ENCODE measurements at places on chromosomes 4 and X.

- peak; percentile 77 for DNase-seq
These were observed 118.0 kb downstream of the SLC4A4 start for GRCh38 chr4:71456841-71457240.

GRCh38 chr4:128718768-128719167 is 90.7 kb upstream of the JADE1 start:
- peak; percentile 63 for DNase-seq

DNA sequence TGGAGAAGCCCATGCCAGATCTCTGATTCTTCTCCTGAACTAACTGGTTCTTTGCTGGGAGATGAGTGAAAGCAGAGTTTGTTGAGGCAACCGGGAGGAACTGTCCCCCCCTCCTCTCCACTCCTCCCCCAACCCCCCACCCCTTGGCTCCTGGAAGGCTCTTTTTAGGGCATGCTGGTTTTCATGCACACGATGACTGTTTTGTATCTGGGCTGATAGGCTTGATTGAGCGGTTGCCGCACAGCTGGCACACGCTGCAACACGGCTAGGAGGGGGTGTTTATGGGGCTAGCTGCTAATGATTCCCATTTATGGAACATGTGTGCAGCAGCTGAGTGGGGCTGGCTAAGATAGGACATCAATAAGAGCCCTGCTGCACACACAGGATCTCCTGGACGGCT is 137.2 kb downstream of the SMIM20 start:
- DNase-seq: no peak

DNA sequence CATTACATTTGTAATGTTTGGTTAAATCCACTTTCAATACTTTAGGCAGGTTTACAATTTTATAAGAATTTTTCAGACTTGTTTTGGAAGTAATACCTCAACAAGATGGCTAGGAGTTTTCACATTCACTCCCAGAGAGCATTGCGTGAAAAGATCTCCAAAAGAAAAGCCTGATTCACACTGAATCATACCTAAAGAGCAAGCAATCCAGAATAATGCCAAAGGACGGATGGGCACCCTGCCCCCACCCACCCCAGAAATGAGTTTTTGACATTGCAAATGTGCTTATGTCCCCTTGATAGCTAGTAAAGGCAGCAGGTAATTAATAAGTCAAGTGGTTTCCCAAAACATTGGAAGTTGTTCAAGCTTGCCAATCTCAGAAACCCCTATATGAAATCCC is 557.7 kb upstream of the TENM3 start:
- DNase-seq: peak; percentile 63

DNA sequence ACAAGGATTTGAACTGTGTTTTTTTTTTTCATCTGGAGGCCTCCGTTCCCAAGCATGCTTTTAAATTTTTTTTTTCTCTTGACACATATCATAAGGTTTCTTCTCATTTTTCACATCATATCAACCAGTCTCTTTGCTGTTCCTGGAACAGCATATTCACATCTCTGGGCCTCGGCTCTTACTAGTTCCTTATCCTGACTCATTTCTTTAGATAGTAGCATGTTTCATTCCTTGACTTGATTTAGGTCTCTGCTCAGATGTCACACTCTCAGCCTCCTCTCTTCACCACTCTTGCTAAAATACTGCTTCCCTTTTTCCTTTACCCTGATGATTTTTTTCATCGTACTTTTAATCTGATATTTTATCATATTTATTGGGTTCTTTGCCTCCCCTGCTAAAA is 976.4 kb upstream of the FTHL17 start:
- DNase-seq: no peak

DNA sequence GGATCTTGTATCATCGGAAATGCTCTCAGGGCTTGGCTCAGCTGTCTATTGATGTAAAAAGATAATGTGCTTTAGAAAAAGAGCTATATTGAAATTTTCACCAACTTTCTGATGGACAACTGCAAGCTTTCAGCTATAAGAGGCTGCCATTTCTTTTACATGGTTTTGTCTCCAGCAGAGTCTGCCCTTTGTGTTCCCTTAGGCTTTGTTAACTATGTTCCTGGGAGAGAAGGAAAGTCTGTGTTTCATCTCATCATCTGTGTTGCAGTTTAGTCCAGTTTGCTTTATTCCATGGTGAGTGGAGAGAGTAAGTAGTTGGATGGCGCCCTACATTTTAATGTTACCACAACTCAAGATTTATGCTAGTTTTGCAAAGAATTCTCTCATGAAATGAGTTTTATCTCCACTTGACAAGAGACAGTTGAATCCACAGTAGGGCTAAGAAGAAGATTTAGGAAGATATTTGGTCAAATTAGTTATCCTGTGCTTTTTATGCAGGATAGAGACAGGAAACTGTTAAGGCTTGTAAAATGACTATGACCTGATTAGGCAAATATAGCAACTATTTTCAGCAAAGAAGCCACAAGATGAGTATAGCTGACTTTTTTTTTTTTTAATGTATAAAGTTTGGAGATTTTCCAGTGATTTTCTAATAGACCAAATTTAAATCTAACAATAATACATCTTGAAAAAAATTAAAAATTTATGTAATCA is 16.5 kb downstream of the SEPTIN11 start:
- no peak for DNase-seq

DNA sequence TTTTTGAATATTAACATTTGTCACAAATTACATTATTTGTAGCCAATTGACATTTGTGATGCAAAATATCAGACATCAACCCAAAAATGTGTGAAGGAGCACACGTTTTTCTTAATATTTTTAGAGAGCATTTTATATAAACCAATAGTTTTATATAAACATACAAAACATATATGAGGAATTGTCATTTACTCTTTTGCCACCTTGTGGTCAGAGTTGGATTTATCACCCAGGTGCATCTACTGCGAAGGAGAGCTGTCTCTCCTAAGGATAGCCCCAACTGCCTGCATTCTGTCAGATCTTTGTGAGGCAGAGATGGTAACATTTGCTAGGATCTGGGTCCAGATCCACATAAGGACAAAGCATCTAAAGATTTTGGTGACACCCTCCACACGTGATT is 2.5 kb upstream of the USP27X start:
- peak; percentile 8 for DNase-seq

DNA sequence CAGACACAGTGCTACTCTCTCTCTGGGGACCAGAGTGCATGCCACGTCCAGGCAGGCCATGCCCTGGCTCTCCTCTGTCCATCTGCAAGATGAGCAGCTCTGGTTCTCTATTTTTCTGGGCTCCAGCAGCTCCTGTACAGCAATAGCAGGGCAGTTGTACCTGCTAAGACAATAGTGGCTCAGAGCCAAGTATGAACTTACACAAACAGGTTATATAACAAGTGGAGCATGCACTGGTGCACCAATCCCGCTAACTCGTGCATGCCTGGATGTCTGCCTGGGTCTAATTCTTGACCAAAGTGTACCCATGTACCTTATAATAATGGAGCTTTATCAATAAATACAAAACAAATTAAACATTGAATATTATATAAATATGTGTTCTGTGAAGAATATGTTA is 392.3 kb downstream of the CENPC start:
- no peak for DNase-seq

DNA sequence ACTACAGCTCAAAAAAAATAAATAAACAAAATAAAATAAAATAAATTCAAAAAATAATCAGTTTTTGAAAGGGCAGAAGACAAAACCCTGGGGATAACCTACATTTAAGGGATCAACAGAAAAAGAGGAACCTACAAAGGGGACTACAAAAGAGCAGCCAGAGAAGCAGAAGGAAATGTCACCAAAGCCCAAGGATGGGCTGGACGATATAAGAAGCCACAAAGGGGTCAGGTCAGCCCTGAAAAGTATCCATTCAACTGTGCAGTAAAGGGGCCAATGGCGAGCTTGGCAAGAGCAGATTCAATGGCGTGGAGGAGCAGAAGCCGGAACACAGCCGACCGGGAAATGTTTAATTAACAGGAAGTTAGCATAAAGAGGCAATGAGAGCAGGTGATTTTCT is 16.9 kb downstream of the ACOT9 start:
- DNase-seq: no peak

- DNase-seq: no peak
These were observed 60.4 kb upstream of the MTM1 start for GRCh38 chrX:150508018-150508417.

- DNase-seq: no peak
These were observed 164.3 kb downstream of the GABRB1 start for GRCh38 chr4:47195706-47196105.

- peak; percentile 27 for DNase-seq
These were observed 46.1 kb upstream of the HOPX start for GRCh38 chr4:56727150-56727549.

DNA sequence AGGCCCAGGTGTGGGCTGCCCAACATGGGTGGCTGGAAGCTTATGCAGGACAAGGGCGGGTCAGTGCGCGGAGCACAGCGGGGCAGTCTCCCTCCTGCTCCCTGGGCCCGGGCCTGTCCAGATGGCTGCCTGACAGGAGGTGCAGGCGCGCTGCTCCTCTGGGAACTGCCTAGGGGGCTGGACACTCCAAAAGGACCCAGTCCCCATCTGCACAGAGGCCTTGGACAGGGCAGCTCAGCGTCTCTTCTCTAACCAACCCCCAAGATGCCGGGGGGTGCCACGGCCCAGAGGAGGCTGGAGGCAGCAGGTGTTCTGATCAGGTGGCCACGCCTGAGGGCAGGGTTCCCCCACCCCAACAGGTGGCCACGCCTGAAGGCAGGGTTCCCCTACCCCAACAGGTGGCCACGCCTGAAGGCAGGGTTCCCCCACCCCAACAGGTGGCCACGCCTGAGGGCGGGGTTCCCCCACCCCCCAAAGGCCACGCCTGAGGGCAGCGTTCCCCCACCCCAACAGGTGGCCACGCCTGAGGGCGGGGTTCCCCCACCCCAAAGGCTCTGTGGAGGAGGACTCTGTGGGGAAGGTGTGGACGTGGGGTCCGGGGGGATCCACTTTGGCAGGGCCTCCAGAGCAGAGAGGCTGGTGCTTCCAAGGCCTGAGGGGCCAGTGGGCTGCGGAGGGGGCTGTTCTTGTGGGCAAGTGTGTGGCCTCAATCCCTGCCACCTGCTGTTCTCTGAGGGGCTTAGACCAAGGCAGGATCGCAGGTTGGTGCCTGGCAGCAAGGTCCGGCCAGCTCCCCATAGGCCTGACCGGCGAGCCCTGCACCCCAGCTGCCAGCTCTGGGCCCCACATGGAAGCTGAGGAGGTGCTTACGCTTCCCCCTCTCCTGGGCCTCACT is 36.1 kb downstream of the CPLX1 start:
- DNase-seq: no peak

GRCh38 chr4:65482410-65482809 is 187.9 kb downstream of the EPHA5 start:
- DNase-seq: peak; percentile 88

DNA sequence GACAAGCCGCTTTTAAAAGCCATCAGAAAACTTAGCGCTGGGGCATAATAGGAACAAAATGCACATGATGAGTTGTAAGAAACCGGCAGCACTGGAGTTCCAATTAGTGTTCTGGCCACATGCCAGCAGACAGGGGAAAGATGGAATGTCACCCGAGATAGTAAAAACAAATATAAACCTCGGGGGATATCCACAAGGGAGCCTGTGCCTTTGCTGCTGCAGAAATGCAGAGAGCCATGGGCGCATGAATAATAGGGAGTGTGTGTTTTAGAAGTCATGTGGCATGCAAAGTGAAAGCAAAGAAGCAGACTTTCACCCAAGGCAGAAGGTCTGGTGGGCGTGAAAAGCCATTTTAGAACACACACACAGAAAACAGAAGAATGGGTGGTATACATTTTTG is 19.1 kb downstream of the GPRASP3 start:
- DNase-seq: peak; percentile 33

DNA sequence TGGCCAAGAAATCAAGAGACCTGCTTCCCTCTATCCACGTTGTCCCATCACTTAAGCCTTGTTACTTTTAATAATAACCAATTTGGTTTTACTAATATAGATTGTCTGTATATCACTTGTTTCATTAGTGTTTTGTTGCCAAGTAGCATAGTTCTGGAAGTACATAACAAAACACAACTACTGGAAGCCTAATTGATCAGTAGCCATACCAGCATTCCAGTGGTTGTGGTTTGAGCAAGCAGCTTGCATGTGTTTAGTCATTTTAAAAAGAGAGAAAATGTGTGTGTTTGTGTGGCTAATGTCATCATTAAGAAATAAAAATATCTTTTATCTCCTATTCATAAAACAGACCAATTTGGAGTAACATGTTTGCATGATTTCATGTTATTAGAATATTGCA is 70.8 kb downstream of the PTPN13 start:
- peak; percentile 87 for DNase-seq

GRCh38 chr4:144583658-144584057 is 62.3 kb upstream of the HHIP start:
- DNase-seq: peak; percentile 47

GRCh38 chrX:102723456-102723855 is 2.9 kb downstream of the GPRASP3 start:
- DNase-seq: no peak

DNA sequence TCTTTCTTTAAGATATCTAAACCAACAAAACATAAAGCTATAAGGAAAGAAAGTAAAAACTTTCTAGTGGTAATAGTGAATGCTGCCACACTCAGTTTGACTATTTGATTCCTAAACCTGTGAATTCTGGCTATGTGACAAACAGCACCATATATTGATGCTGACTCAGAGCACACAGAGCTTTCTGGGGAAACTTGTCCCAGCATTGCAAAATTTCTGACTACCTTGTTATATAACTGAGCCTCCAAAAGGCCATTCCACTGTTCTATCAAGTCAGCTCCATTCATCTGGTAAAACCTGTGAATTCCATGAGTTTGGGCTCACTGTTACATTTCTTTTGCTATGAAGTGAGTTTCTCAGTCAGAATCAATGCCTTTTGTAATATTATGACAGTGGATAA is 1229.7 kb downstream of the PCDH18 start:
- DNase-seq: no peak

DNA sequence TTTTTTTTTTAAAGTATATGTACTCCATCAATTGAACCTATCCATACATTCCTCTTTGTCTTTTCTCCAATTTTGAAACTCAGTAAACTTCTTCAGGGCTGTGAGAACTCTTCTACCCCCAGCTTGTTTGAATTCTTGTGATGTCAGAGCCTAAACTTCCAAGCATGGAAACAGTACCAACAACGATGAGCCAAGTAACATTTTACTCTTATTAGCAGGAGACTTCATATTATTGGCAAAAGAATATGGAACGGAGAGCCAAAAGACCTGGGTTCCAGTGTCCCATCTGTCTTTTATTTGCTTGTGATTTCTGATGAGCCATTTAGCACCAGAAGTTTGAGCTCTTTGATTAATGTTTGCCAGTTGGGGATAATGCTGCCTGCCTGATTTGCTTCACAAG is 5.3 kb downstream of the DIAPH2 start:
- no peak for DNase-seq

GRCh38 chr4:73417973-73418372 is 13.9 kb downstream of the ALB start:
- DNase-seq: peak; percentile 17

DNA sequence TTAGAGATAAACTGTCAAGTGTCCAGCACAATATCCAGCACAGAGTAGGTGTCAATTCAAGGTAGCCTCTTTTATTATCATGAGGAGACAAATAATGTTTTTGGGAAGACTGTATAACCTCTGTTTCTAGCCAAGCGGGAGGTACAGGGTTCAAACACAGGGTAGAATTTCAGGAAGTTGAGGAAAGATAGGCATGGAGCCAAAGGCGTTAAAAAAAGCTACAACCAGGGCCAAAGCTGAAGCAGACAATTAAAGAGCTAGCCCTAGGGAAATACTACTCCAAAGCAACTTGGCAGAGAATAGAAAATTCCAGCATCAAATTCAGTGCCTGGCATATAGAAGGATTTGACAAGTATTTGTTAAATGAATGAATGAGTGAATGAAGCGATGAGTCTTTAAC is 40.0 kb upstream of the CASK start:
- no peak for DNase-seq

Data from astrocyte of the spinal cord (primary cell).